ENCODE measurements at places on chromosomes 11 and 22. TPM values are rescaled to one million over a fixed set of nuclear protein-coding genes. Genes with fewer than 3 reads are reported as not detected.

DNA sequence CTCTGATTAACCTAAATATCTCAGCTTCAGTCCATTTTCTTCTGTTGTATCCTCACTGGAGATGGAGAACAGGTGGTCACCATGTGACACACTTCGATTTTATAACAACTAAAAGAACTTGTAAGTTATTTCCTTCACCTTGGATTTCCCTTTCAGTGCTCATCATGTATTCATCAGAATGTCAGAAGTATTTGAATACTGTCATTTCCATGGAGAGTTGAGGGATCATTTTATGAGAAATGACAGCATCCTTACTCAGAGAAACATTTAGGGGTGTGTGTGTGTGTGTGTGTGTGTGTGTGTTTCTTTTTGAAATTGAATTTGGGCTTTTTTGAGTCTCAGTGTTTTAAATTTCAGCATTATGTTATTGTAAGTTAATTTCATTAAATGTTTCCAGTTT, 205.8 kb downstream of the ARHGAP42 start:
- no peaks in the 10 kb centered on the region for H3K27me3 ChIP-seq
- no peaks in the 10 kb centered on the region for H3K4me1 ChIP-seq
- H3K27ac ChIP-seq: no peak overlapping the region
- H3K4me3 ChIP-seq: no peak overlapping the region

MYOD1 gene
- total RNA-seq: not detected

CDC42EP1 gene
- 1.5 TPM for total RNA-seq

- no peak for DNase-seq
- H3K27me3 ChIP-seq: no peaks in the 10 kb centered on the region
- peak overlapping the region; percentile 61 for H3K4me3 ChIP-seq
- H3K4me1 ChIP-seq: peaks cover 40% of the 10 kb centered on the region
- H3K36me3 ChIP-seq: peaks cover 36% of the 10 kb centered on the region
Measured at GRCh38 chr11:17296852-17297559, 20.5 kb downstream of the NUCB2 start.

DNA sequence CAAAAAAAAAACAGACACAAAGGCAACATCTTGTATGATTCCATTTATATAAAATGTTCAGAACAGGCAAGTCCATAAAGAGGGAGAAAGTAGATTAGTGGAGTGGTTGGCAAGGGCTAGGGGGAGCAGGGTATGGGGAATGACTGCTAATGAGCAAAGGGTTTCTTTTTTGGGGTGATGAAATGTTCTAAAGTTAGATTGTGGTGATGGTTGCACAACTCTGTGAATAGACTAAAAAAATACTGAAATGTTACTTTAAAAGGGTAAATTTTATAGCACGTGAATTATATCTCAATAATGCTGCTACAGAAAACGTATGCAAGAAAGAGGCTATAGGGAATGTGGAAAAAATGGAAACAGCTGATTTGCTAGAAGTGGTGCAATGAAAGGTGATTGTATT, 155.1 kb downstream of the TENM4 start:
- H3K27me3 ChIP-seq: no peaks in the 10 kb centered on the region
- DNase-seq: no peak
- H3K4me3 ChIP-seq: no peak overlapping the region
- H3K27ac ChIP-seq: no peak overlapping the region
- no peaks in the 10 kb centered on the region for H3K36me3 ChIP-seq

- peaks cover 5% of the 10 kb centered on the region for H3K36me3 ChIP-seq
- no peak overlapping the region for H3K4me3 ChIP-seq
- peaks cover 23% of the 10 kb centered on the region for H3K4me1 ChIP-seq
- peaks cover 2% of the 10 kb centered on the region for H3K27me3 ChIP-seq
- DNase-seq: no peak
Measured at GRCh38 chr11:94926698-94927237, 46.6 kb downstream of the CWC15 start.

GRAP2 gene
- 31.3 TPM for total RNA-seq
